ELR (cell line): ENCODE measurements at places on chromosomes 5 and 9.

GRCh38 chr5:91635950-91636734 is 253.0 kb upstream of the ARRDC3 start:
- DNase-seq, result no peak

DNA sequence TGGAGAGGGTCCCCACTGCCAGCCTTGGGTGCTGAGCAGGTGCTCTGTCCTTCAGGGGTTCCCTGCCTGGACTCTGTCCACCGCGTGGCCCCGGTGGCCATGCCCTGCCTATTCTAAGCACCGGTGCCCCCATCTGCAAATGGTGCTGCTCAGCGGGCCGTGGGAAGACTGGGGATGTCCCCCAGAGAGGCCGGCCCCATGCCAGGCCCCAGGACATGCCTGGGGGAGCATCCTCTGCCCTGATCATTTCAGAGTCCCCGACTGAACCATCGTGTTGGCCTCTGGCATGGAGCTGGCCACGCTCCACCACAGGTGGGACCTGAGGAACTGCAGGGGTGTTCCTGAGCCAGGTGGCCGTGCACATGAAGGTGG is 64.7 kb downstream of the RXRA start:
- DNase-seq, result no peak

- DNase-seq, result peak; percentile 71
Measured at GRCh38 chr9:132268725-132269352, 85.9 kb downstream of the SETX start.

GRCh38 chr9:132231019-132231701 is 69.3 kb downstream of the NTNG2 start:
- DNase-seq, result no peak

- peak; percentile 20 for DNase-seq
Measured at GRCh38 chr9:90642570-90643539, at the start of gene DIRAS2. TSS of gene DIRAS2 (minus strand) at chr9:90642824. CDS start at chr9:90613827, 28,997 bp downstream.

- DNase-seq, result peak; percentile 53
Measured at GRCh38 chr5:106269252-106269843, 1401.4 kb downstream of the EFNA5 start.

DNA sequence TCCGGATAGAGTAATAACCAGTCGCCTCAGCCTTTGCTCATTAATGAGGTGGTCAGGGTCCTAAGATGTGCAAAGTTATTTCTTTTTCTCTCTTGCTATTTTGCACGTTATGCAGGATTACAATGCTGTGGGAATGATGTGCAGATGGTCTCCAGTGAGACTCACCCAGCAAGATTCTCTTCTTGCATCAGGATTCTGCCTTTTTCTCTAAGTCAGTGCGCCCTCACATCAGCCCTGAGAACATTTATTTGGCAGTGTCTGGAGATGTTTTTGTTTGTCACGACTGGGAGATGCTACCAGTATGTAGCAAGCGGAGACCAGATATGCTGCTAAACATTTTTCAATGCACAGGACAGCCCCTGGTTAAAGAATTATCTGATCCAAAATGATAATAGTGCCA is 280.3 kb upstream of the WWC1 start:
- DNase-seq, result no peak
